Breast epithelium (tissue), 4 donors: ENCODE measurements at places on chromosomes 6 and 20. TPM values are rescaled to one million over a fixed set of nuclear protein-coding genes. Genes with fewer than 3 reads are reported as not detected.

ALDH8A1 gene
- total RNA-seq = 0.80 TPM

NHLRC1 gene
- 2.7 TPM for total RNA-seq

KCNG1 gene
- total RNA-seq = 1.3 TPM

GMNN gene
- total RNA-seq = 8.5 TPM

ADAM33 gene
- 39.5 TPM for total RNA-seq

SSTR4 gene
- not detected for total RNA-seq

CFAP206 gene
- 2.0 TPM for total RNA-seq

C20orf204 gene
- total RNA-seq = 1.1 TPM

THBD gene
- 28.2 TPM for total RNA-seq

CDKN1A gene
- 144 TPM for total RNA-seq

CFAP61 gene
- total RNA-seq = 0.59 TPM

DNA sequence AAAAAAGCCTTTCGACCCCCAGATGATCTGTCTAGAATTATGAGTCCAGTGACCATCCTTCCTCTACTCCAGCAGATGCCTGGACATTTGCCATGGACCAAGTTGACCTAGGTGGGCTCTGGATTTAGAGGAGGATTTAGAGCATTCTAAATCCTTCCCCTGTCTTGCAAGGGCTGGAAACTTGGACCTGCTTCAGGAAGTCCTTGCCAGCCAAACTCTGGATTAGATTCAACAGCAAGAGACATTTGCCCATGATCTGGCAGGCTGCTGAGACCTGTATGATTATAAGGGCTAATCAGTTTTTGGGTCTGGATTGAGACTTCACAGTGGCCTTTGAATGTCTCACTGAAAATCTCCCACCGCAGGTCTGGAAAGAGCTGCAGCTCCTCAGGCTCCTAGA, 13.1 kb upstream of the HDGFL1 start:
- H3K27ac ChIP-seq = no peak overlapping the region
- H3K4me1 ChIP-seq = no peaks in the 10 kb centered on the region
- H3K36me3 ChIP-seq = no peaks in the 10 kb centered on the region
- H3K4me3 ChIP-seq = no peak overlapping the region

- no peak overlapping the region for H3K4me3 ChIP-seq
- no peaks in the 10 kb centered on the region for H3K27me3 ChIP-seq
- H3K27ac ChIP-seq = no peak overlapping the region
- DNase-seq = no peak
- no peaks in the 10 kb centered on the region for H3K36me3 ChIP-seq
- no peaks in the 10 kb centered on the region for H3K4me1 ChIP-seq
Measured at GRCh38 chr6:165854061-165854862, 191.2 kb upstream of the PDE10A start.

DNA sequence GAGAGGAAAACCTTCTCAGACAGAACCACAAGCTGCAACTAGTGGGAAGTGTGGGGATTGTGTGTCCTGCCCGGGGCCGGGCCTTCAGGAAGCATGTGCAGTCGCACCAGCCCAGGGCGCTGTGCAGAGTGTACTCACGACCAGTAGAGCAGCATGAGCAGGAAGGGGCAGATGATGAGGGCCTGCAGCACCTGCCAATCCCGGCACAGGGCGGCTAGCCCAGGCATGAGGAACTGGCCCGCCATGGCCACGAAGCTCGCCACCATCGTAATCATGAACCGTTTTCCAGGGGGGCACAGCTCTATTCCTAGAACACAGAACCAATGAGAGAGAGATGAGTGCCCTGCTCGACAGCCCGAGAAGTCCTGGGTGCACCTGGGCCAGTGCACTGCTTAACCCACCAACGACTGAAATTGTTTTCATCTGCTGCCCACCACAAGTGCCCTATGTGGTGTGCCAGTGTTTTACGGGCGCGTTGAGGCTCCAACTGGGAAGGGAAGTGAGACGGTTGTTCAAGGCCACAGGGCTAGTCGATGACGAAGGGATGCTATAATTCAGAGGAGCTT, 65.0 kb downstream of the PSMG4 start:
- DNase-seq = no peak
- H3K27me3 ChIP-seq = no peaks in the 10 kb centered on the region
- no peak overlapping the region for H3K4me3 ChIP-seq
- peak overlapping the region; percentile 22 for H3K27ac ChIP-seq
- no peaks in the 10 kb centered on the region for H3K36me3 ChIP-seq

- no peak for DNase-seq
- H3K27ac ChIP-seq = no peak overlapping the region
- H3K4me3 ChIP-seq = no peak overlapping the region
- no peaks in the 10 kb centered on the region for H3K36me3 ChIP-seq
- no peaks in the 10 kb centered on the region for H3K4me1 ChIP-seq
Measured at GRCh38 chr6:121668259-121668658, 232.8 kb downstream of the GJA1 start.

DNA sequence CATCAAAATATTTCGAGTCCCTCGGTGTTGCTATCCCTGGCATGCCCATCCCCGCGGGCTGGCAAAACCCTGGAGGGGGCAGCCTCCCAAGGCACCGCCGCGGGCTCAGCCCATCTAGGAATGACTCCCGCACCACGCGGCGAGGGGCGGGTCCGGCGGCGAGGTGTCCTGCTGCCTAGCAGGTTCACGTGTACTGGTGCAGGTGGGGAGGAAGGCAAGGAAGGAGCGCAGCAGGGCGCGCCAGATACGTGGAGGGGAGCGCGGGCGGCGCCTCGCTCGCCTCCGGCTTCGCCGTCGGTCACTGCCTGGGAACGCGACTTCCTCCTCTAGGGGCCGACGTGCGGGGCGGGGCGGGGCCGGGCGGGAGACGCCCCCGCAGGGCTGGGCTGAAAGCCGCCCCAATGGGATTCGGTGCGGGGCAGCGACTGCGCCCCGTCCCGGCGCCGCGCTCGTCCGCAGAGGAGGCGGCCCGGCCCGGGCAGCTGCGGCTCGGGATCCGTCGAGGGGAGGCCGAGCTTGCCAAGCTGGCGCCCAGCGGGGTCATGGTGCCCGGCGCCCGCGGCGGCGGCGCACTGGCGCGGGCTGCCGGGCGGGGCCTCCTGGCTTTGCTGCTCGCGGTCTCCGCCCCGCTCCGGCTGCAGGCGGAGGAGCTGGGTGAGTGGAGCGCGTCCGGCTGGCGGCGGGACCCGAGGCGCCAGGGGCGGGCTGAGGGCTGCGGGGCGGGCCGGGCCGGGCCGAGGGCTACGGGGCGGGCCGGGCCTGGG, at the start of gene DCBLD1:
Gene DCBLD1 (plus strand): TSS at position 435 of the 764 bp plus-strand sequence. CDS start 108 bp downstream, at position 543.
- H3K27ac ChIP-seq = peak within 1 kb of the TSS; percentile 85
- no peaks in the 10 kb centered on the region for H3K36me3 ChIP-seq
- H3K4me3 ChIP-seq = peak within 1 kb of the TSS; percentile 62
- H3K4me1 ChIP-seq = no peaks in the 10 kb centered on the region
- DNase-seq = peak; percentile 25
- H3K27me3 ChIP-seq = no peaks in the 10 kb centered on the region

GRCh38 chr6:158086054-158086503, 82.0 kb downstream of the SERAC1 start:
- no peak overlapping the region for H3K27ac ChIP-seq
- H3K27me3 ChIP-seq = no peaks in the 10 kb centered on the region
- peaks cover 4% of the 10 kb centered on the region for H3K36me3 ChIP-seq
- H3K4me1 ChIP-seq = no peaks in the 10 kb centered on the region
- no peak overlapping the region for H3K4me3 ChIP-seq

- no peaks in the 10 kb centered on the region for H3K27me3 ChIP-seq
- H3K27ac ChIP-seq = peak overlapping the region; percentile 29
- DNase-seq = no peak
- H3K4me3 ChIP-seq = no peak overlapping the region
Measured at GRCh38 chr20:50271176-50271575, 80.5 kb downstream of the CEBPB start.

GRCh38 chr6:39417440-39417839, 94.9 kb upstream of the KCNK16 start:
- no peaks in the 10 kb centered on the region for H3K4me1 ChIP-seq
- no peak for DNase-seq
- H3K27ac ChIP-seq = no peak overlapping the region

DNA sequence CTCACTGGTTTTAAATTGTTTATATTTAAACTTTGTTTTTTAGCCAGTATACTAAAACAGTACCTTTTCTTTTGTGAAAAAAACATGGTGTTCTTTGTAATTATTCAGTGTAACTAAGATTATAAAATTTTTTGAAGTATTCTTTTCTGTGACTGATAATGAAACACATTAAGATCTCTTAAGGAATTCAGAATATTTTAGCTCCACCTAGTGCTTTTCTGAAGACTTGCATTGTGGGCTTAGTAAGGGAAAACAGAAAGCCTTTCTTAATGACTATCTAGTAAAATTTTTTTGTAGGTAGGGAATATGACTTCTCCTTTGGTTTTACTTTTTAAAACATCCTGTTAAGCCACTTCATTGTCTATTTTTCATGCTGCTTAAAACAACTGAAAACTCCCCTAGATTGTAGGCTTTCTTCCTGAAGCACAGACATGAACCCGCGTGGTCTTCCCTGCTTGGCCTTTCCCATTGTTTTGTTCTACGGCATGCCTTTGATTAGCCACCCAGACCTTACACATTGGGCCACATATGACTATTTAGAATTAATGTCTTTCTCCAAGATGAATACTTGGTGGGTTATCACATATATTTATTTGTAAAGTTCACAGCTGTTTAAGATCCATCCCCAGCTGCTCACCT, 72.1 kb downstream of the AFDN start:
- H3K4me1 ChIP-seq = no peaks in the 10 kb centered on the region
- H3K36me3 ChIP-seq = no peaks in the 10 kb centered on the region
- no peak overlapping the region for H3K4me3 ChIP-seq
- DNase-seq = no peak

DNA sequence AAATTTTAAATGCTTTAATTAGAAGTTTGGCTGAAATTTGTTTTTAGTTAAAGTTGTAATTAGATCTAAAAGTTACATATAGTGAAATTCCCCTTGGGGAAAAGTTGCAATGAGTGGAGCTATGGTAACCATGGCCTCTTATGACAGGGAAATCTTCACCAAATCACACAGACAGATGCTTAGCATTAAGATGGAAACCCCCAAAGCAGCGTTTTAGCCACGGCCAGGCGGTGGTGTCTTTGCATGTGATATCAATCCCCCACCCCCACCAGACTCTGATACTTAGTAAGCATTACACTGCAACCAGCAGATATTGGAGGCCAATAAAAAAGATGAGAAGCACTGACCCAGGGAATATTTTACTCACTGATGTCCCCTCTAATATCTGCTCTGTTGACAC, 75.7 kb downstream of the REPS1 start:
- no peaks in the 10 kb centered on the region for H3K4me1 ChIP-seq
- no peak for DNase-seq
- no peak overlapping the region for H3K4me3 ChIP-seq
- H3K27ac ChIP-seq = no peak overlapping the region

GRCh38 chr6:165010556-165011535, 298.6 kb downstream of the C6orf118 start:
- no peak overlapping the region for H3K4me3 ChIP-seq
- no peaks in the 10 kb centered on the region for H3K27me3 ChIP-seq
- no peak for DNase-seq
- H3K36me3 ChIP-seq = no peaks in the 10 kb centered on the region

GRCh38 chr6:83702749-83703148, 6.2 kb downstream of the SNAP91 start:
- H3K4me3 ChIP-seq = no peak overlapping the region
- H3K27ac ChIP-seq = no peak overlapping the region
- H3K36me3 ChIP-seq = no peaks in the 10 kb centered on the region
- DNase-seq = no peak
- H3K27me3 ChIP-seq = peaks cover 5% of the 10 kb centered on the region

- no peaks in the 10 kb centered on the region for H3K27me3 ChIP-seq
- H3K4me1 ChIP-seq = no peaks in the 10 kb centered on the region
- no peak overlapping the region for H3K27ac ChIP-seq
- H3K4me3 ChIP-seq = no peak overlapping the region
Measured at GRCh38 chr6:113758826-113759574, 98.1 kb upstream of the MARCKS start.

- H3K4me1 ChIP-seq = no peaks in the 10 kb centered on the region
- H3K4me3 ChIP-seq = no peak overlapping the region
- H3K27ac ChIP-seq = no peak overlapping the region
- no peaks in the 10 kb centered on the region for H3K27me3 ChIP-seq
- DNase-seq = no peak
Measured at GRCh38 chr6:47358440-47359225, 48.9 kb upstream of the TNFRSF21 start.

DNA sequence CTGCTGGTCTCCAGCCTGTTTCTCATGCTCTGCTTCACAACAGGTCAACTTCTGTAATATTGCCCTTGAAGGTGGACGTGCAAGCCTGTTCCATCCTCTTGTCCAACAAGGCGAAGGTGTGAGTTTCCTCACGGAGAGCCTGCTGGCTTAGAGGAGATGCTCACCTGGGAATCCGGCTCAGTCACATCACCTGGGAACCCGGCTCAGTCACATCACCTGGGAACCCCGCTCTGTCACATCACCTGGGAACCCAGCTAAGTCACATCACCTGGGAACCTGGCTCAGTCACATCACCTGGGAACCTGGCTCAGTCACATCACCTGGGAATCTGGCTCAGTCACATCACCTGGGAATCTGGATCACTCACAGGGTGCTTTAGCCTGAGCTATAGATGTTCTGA, 230.1 kb downstream of the ERMARD start:
- no peaks in the 10 kb centered on the region for H3K36me3 ChIP-seq
- no peak overlapping the region for H3K4me3 ChIP-seq

DNA sequence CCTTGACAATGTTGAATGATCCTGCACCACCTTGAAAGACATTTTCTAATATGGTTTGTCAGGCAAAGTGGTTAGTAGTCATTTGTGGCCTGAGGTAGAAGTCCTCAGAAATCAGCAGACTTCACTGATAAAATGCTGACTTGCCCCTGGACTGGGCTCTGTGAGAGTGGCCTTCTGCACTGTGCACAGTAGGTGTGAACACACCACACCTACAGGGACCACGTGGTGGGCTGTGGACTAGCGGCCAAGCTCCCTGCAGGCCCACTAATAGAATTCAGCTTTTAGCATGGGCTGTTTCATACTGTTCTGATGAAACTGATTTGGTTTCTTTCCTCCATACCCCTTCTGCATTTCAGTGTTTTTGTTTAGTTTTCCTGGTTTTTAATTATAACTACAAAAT, 7.3 kb downstream of the BPHL start:
- H3K27me3 ChIP-seq = no peaks in the 10 kb centered on the region
- H3K4me3 ChIP-seq = no peak overlapping the region
- no peaks in the 10 kb centered on the region for H3K36me3 ChIP-seq
- DNase-seq = no peak
- H3K4me1 ChIP-seq = no peaks in the 10 kb centered on the region

- H3K4me1 ChIP-seq = no peaks in the 10 kb centered on the region
- no peak overlapping the region for H3K27ac ChIP-seq
- DNase-seq = no peak
Measured at GRCh38 chr6:141688916-141689315, 443.8 kb upstream of the GJE1 start.
